ENCODE measurements at places on chromosomes 6 and 20.
A peak's percentile ranks its signal among the peaks of the same experiment; 100 is the strongest.

GRCh38 chr20:25247518-25247955 is 348 bp upstream of the PYGB start:
- no peak for DNase-seq

GRCh38 chr6:47303342-47303741 is 6.4 kb downstream of the TNFRSF21 start:
- DNase-seq: no peak

DNA sequence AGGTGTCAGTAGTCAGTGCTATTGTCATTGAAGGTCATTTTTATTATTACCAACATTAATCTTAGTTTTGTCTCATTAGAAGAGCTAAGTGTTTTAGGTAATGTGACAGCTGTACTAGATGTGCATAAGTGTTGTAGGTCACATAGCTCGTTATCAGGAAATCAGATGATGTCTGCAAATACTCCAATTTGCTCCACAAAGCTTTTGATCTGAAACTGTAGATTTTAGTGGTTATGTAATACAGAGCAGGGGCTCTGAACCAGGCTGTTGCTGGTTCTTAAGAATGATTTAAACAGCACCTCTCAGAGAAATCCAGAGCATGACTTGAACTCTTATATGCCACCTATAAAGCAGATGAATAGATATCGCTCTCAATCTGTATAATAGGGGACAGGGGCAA is 2.5 kb downstream of the IL17F start:
- DNase-seq: no peak

DNA sequence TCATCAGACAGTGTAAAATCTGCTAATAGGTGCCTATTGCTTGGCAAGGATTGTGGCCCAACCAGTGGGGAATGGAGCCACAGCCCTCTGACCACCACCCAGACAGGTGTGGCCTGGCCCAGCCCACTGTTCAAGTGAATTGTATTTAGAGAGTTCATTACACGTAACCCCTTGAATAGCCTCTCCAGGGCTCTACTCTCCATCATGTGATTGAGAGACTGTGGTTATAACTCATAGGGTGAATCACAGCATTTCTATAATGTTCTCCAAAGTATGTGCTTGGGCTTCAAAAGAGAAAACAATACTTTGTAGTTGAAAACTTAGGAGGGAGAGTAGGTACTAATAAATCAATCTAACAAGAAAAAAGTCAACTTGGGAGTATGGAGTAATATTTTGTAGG is 38.4 kb downstream of the ALDH8A1 start:
- DNase-seq: no peak

DNA sequence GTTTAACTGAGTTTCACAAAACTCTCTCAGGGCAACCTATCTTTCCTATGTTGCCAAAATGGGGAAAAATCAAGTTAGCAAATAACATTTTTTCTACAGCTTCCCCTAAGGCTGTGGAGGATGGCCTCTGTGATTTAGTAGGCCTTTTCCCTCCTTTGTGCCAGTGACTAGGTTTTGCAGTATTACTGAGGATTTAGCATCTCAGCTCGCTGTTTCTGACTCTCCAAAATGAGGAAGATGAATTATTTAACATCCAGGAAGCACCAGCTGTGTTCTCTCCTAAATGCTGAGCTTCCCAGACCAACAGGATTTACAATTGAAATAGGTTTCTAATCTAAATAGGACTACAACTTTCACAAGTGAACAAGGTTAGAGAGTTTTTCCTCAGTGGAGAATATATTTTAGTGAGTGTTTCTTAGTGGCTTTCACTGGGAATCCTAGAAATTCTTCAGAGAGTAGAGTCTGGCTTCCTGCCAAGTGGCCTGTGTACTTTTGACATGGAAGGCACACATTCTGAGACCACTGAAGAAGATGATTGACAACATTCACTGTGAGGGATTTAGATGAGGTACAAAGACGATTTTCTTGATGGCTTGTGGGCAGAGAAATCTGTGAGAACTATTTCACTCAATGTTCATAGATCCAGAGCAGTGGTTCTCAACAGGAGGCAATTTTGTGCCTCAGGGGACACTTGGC is 62.4 kb downstream of the PTCHD4 start:
- DNase-seq: no peak

GRCh38 chr6:116542426-116542825 is 3.1 kb downstream of the TRAPPC3L start:
- DNase-seq: no peak

GRCh38 chr6:56649053-56649769 is 6.5 kb upstream of the DST start:
- no peak for DNase-seq

DNA sequence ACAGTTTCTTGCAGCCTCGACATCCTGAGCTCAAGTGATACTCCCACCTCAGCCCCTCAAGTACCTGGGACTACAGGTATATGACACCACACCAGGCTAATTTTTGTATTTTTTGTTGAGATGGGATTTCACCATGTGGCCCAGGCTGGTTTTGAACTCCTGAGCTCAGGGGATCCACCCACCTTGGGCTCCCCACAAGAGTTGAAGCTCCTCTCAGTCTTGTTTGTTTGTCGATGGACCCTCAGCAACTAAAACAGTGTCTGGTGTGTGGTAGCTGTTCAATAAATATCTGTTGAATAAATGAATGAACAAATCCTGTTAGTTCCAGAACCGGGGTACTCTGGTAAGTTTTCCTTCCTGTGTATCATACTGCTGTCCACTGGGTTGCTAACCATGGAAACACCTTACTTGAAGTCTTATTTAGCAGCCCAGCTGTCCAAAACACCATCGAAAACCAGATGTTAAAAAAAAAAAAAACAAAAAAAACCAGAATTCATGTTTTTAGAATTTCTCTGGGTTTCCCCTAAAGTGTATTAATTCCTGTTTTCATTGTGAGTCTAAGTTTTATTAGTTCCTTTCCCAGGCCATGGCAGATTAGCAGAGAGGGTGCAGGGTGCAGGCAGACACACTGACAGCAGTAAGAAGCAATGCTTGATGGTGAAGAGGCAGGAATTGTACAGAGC is 7.8 kb upstream of the EZR start:
- no peak for DNase-seq

GRCh38 chr6:152380351-152380767 is 256.8 kb downstream of the SYNE1 start:
- DNase-seq: no peak

- no peak for DNase-seq
Measured at GRCh38 chr6:98470821-98471220, 363.6 kb upstream of the POU3F2 start.

DNA sequence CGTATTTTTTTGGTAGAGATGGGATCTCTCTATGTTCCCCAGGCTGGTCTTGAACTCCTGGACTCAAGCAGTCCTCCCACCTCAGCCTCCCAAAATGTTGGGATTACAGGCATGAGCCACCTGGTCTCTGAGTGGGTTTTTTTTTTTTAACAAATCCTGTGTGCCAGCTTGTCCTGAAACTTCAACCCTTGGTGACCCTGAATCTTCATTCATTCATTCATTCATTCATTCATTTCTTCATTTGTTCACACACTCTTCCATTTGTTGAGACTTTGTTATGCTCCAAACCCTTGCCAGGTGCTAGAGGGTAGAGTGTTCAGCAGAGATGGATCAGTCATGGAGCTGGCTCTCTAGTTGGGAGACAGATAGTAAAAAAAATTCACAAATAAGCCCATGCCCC is 12.0 kb upstream of the VAPB start:
- no peak for DNase-seq

- no peak for DNase-seq
Measured at GRCh38 chr6:14084388-14084787, 33.2 kb upstream of the CD83 start.

GRCh38 chr6:16130437-16130891 is 1.6 kb downstream of the MYLIP start:
- peak; percentile 14 for DNase-seq

DNA sequence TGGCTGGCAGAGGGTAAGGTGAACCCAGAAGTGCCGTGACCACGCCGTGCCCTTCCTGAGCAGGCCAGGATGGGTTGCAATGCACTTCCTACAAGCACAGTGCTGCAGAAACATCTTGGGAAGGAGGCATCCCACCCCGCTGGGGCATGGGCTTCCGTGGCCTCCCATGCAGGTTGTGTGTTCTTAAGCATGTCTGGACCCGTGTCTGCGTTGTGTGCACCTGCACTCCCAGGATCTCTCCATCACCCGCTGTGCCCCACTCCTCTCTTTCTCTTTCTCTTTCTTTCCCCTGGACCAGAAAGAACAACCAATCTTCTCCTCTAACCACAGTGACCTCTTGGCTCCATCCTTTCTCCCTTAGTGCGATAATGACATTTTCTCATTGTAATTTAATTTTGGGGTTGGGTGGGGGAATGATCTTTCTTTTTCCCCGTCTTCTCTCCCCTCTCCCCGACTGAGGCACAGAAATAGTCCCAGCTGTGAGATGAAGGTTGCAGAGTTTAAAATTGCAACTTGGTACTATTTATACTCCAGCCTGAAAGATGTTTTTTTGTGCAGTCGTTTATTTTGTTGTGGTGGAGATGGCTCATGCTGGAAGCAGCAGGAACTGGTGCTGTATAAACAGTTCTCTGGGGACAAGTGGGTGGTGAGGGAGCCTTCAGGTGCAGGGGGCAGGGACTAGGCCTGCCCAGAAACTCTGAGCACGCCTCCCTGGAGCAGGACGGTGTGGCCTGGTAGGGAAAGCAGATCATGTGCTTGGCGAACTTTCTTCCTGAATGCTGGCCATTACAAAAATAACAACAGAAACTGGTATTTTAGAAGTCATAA is 20.5 kb downstream of the BCAS4 start:
- DNase-seq: peak; percentile 35

DNA sequence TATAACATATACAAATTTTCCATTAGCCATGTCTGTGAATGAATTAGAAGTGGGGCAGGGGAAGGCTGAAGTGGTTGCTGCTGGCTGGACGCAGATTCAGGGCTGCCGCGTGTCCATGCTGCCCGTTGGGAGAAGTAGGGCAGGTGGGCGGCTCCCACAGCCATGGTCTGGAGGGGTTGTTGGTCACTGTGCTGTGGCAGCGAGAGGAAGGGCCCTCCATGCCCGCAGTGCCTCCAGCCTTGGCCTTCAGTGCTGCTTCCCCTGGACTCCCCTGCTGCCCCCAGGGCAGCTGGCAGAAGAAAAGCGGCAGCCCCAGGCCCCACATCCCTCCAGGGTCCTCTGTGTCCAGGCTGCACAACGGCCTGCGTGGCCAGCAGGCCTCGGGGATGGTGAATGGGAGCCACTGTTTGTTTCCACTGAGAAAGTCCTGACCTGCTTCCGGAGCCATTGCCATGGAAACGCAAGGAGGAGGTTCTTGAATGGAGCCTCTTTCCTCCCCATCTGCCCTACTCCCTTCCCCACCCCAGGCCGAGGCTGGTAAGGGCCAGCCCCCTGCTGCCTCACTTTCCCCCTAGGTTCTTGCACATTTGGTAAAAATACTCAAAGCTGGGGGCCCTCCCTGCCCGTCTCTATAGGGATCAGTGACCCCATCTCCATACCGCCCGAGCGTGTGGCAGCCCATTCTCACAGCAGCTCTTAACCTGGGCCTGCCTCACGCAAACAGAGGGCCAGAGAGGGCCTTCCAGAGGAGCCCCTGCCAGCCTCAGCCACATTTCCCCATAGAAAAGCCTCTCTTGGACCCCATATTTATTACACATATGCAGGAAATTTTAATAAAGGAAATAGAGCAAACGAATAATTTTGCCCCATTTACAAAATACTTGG is 113.3 kb downstream of the SASH1 start:
- no peak for DNase-seq

- no peak for DNase-seq
Measured at GRCh38 chr20:25277051-25277801, 29.3 kb downstream of the PYGB start.

DNA sequence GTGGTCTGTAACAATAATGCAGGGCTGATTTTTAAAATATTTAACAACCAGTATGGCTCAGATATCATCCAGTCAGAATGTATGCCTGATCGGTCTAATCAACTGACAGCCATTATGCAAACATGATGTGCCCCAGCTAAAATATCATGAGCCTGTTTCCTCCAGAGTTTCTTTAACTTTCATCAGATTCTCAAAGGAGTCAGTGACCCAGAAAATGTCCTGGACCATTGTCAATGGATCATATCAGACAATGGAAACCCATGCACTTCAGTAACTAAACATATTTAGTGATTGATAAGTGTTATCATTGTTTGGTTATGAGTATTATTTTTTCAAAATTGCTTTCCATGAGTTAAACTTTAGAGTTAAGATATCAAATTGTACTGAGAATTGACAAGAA is 173.5 kb downstream of the LMBRD1 start:
- no peak for DNase-seq

GRCh38 chr6:45959534-45960145 is 56.0 kb downstream of the CLIC5 start:
- no peak for DNase-seq

- no peak for DNase-seq
Measured at GRCh38 chr6:4008324-4009047, 70.5 kb downstream of the FAM217A start.

DNA sequence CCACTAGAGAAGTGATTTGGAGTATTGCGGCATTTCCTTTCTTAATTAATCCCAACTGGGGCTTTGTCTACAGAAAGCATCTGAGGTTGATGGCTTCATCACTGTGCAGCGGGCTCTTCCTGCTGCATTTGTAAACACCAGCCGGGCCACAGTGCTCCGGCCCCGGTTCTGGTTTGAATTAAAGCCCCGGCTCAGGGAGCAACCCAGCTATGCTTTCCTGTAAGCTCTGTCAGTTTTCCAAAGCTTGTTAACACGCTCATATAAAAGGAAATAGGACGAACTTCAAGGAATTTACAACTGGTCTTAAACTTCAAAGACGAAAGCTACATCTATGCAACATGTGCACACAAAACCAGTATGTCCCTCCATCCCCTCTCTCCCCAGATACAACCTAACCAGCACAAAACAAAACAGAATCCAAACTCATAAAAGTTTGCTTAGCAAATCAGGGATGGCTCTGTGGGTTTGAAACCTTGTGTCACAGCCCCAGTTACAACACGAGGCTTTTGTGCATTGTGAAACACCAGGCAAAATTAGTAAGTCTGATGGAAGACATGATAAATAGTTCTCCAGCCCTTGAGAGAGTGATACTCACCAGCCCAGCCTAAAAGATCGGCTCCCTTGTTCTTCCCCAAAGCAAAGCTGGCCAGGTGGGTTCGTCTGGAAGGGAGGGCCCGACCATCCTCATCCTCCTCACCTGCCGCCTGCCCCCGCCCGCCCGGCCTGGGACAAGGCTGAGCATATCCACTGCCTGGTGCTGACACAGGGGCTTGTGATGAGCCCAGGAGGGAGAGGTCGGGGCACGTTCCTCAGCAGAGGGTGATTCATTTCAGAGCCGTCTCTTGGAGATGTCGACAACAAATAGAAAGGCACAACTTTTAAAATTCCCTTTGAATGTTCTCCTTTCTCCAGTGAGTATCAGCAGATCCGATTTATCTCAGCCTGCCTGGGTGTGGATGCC is 197.9 kb downstream of the TFAP2C start:
- no peak for DNase-seq

GRCh38 chr6:74075323-74075722 is 379.3 kb downstream of the CD109 start:
- no peak for DNase-seq

DNA sequence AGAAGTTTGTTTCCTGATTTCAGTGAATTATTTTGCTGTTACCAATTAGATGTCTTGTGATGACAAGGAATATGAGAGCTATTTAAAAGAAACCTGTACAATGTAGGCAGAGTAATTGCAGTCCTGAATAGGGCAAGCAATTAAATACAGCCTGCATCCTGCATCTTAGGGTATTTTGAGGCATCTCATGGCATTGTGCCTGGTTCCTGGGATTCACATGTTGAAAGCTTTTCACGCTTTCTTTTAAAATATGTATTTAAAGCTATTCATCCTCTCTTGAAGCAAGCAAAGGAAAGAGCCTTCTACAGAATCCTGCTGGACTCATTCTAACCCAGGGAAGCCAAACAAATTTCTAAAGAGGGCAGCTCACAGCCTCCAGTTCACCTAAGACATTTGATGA is 4.7 kb upstream of the RRAGD start:
- no peak for DNase-seq

- DNase-seq: no peak
Measured at GRCh38 chr6:19851241-19852089, 14.3 kb downstream of the ID4 start.
